ENCODE measurements at places on chromosomes 2 and 18.

GRCh38 chr18:54983041-54983686 lies 23.9 kb upstream of the CCDC68 start:
- DNase-seq = peak; percentile 42

DNA sequence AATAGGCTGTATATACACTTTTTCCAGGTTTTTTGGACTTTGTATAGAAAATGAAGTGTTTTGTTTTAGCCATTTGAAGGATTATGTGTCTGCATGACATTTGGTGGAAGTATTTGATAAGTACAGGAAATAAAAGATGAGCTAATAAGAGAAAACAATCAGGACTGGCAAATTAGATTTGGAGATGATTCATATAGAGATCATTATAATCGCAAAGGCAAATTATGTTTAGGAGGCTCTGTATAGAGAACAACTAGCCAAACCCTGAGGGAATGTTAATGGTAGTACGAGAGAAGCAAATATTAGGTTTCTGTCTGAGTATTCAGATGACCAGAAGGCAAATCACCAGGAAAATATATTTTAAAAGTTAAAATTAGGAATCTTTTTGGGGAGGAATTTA lies 41.7 kb downstream of the PLCL1 start:
- DNase-seq = no peak

DNA sequence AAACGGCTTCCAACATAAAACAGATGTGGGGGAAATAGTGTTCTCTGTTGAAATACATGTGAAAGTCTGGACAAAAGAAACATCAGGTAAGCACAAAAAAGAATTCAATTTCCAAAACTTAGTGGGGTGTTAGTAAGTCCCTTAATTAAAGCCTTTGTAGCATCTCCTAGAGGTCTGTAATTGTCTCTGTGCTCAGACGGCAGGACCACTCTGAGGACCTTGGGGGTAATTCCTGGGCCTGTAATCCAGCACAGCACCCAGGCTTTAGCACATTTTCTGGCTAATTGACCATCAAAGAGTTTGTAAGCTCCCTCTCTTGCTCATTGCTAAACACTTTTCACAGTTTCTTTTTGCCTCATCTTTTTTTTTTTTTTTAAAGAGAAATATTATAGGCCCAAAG lies 80.3 kb downstream of the FARSB start:
- no peak for DNase-seq

- no peak for DNase-seq
Measured at GRCh38 chr2:75012080-75012479, 53.6 kb downstream of the POLE4 start.

DNA sequence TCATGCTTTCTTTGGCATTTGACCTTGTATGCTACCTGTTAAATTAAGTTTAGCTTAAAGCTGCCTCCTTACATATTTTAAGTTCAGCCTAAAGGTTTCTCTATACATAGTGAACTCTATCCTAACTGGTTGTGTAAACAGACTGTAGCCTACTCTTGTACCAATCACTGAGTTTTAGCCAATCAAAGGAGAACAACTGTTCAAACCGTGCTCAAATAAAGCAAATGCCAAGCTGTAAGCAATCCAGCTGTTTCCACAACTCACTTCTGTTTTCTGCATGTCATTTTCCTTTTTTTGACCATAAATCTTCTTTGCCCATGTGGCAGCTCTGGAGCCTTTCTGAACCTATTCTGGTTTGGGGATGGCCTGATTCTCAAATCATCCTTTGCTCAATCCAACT lies 1603.8 kb upstream of the ACVR2A start:
- no peak for DNase-seq

- DNase-seq = no peak
Measured at GRCh38 chr2:84847326-84848050, 33.4 kb downstream of the TRABD2A start.

DNA sequence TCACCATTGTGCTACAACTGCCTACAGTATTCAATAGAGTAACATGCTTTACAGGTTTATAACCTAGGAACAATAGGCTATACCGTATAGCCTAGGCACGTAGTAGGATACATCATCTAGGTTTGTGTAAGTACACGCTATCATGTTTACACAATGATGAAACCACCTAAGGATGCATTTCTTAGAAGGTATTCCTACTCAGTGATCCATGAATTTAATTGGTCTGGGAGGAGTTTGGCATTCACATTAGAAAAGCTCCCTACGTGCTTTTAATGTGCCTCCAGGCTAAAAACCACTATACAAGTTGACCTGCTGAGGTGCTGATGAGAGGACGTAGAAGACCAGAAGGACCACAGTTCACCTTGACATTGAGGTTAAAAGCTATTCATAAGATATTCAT lies 154.5 kb upstream of the LRRTM1 start:
- no peak for DNase-seq

DNA sequence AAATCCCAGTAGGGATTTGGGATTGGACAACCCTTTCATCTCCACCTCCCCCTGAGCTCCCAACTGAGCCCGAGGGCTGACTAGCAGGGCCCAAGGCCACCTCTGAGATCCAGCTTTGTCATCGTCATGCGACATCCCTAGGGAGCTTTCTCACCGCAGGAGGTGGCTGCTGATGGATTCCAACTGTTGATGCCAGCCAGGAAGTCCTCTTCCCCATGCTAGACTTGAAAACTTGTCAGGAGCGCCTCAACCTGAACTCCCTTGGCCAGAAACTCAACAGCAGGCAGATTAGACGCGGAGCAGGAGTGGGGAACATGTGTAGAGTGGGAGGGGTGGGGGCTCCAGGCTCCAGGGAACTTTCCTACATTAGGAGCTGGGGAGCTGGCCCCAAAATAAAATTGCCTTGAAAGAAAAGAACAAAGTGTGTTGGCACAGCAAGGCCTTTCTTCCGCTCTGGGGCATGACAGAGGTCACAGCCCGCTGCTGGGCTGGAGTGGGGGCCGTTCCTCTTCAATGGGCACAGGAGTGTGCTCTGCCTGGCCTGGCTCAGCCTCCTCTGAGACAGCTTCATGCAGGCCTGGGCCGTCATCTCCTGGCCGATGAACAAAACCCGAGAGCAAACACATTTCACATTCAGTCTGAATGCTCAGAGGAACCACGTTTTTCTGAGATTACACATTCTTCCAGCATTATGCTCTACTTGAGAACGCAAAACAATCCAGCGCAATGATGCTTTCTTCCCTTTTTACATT lies 34.5 kb downstream of the EMILIN2 start:
- no peak for DNase-seq

Measured in CD4-positive, alpha-beta memory T cell (primary cell).